ENCODE measurements at places on chromosomes 5 and 9. TPM values are rescaled to one million over a fixed set of nuclear protein-coding genes. Genes with fewer than 3 reads are reported as not detected.

ANKRD31 gene
- polyA plus RNA-seq = 0.16 TPM

ZBED3 gene
- 7.9 TPM for polyA plus RNA-seq

SLC25A2 gene
- polyA plus RNA-seq = 0.07 TPM

SPATA31A3 gene
- not detected for polyA plus RNA-seq

TEX48 gene
- polyA plus RNA-seq = not detected

MLANA gene
- polyA plus RNA-seq = not detected

GCNT4 gene
- polyA plus RNA-seq = 0.27 TPM

IGFBPL1 gene
- polyA plus RNA-seq = 0.17 TPM

DNAJB5 gene
- 19.8 TPM for polyA plus RNA-seq

OMD gene
- polyA plus RNA-seq = 12.3 TPM

UGT3A1 gene
- 0.22 TPM for polyA plus RNA-seq

ERAP2 gene
- 0.94 TPM for polyA plus RNA-seq

DNA sequence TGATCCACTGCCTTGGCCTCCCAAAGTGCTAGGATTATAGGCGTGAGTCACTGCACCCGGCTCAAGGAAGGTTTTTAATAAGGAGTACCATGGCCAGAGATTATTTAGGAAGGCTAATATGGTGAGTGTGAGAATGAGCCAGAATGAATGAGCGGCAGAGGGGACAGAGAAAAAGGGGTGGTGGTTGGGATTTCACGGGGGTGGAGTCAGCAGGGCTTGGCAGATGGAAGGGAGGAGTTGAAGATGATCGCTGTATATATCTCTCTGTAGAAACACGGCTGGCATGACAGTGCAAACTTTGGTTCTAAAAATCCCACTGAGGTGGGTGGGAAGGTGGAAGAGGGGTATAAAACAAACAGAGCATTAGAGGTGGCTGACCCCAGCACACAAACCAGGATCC is 176.7 kb upstream of the TBC1D2 start:
- DNase-seq = no peak
- no peak overlapping the region for H3K27ac ChIP-seq
- H3K4me3 ChIP-seq = no peak overlapping the region
- H3K4me1 ChIP-seq = peaks cover 7% of the 10 kb centered on the region
- H3K27me3 ChIP-seq = no peaks in the 10 kb centered on the region
- no peaks in the 10 kb centered on the region for H3K36me3 ChIP-seq

GRCh38 chr5:146919304-146919703 is 40.7 kb upstream of the PPP2R2B start:
- no peak overlapping the region for H3K27ac ChIP-seq
- no peak for DNase-seq
- H3K27me3 ChIP-seq = no peaks in the 10 kb centered on the region
- no peaks in the 10 kb centered on the region for H3K4me1 ChIP-seq
- H3K36me3 ChIP-seq = no peaks in the 10 kb centered on the region

DNA sequence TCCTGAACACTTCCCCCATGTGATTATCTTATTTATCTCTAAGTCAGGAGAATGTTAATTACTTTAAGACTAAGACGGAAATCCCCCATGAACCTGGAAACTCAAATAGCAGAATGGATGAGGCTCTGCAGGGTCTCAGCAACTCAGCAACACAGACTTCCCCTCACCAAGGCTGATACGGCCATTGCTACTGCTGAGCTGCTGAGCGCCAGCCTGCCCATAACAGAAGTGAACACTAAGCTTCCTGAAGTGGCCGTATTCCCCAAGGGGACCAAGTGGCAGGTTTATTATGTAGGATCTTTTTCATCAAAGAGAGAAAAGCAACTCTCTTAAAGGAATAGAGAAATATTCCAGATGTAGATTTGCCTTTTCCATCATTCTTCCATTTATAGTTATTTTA is 311.1 kb downstream of the RFX3 start:
- no peak for DNase-seq
- H3K4me1 ChIP-seq = no peaks in the 10 kb centered on the region
- no peaks in the 10 kb centered on the region for H3K36me3 ChIP-seq
- H3K27me3 ChIP-seq = no peaks in the 10 kb centered on the region
- H3K27ac ChIP-seq = no peak overlapping the region

GRCh38 chr5:23446424-23446823 is 61.0 kb upstream of the PRDM9 start:
- H3K27ac ChIP-seq = no peak overlapping the region
- no peak overlapping the region for H3K4me3 ChIP-seq
- no peaks in the 10 kb centered on the region for H3K36me3 ChIP-seq

DNA sequence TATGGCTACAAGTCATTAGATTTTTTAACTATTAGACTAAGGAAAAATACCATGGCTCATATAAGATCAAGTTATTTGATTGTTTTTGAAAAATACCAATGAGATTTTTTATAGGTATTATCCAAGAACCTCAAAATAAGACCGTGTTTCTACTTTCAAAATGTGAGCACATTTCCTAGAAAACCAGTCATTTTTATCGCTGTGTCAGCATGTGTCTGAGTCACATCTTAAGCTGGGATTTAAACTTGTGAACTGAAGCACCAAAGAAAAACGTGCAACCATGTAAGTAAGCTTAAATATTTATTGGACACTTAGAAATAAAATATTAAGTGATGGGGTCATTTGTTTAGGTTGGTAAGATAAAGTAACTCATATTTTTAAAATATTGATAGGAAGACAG is 1676.0 kb upstream of the NUDT12 start:
- DNase-seq = no peak
- no peak overlapping the region for H3K27ac ChIP-seq
- H3K36me3 ChIP-seq = no peaks in the 10 kb centered on the region
- no peaks in the 10 kb centered on the region for H3K4me1 ChIP-seq

DNA sequence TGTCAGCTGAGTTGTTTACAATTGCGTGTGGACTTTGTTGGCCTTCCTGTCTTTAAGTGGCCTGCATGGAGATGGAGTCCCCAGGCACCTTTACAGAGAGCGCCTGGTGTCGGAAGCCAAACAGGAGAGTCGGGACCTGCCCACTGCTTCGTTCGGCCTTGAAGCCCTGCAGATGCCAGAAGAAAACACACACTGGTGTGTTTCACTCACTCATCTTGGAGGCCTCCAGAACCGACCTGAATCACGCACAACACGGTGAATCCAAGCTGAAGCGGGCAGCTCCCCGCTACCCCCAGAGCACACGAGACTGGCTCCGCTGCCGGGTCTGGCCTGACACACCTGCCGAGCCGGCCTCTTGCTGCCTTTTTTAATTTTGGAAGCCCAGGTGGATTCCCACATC is 419.4 kb upstream of the IRX4 start:
- H3K27ac ChIP-seq = no peak overlapping the region
- no peaks in the 10 kb centered on the region for H3K27me3 ChIP-seq
- no peak for DNase-seq
- no peaks in the 10 kb centered on the region for H3K36me3 ChIP-seq

GRCh38 chr5:122458278-122458872 is 146.3 kb downstream of the SNCAIP start:
- no peak overlapping the region for H3K4me3 ChIP-seq

- H3K27ac ChIP-seq = no peak overlapping the region
- no peak overlapping the region for H3K4me3 ChIP-seq
- peaks cover 8% of the 10 kb centered on the region for H3K4me1 ChIP-seq
- no peaks in the 10 kb centered on the region for H3K27me3 ChIP-seq
- no peaks in the 10 kb centered on the region for H3K36me3 ChIP-seq
- DNase-seq = peak; percentile 44
Measured at GRCh38 chr9:89668216-89668865, 63.5 kb downstream of the GADD45G start.

DNA sequence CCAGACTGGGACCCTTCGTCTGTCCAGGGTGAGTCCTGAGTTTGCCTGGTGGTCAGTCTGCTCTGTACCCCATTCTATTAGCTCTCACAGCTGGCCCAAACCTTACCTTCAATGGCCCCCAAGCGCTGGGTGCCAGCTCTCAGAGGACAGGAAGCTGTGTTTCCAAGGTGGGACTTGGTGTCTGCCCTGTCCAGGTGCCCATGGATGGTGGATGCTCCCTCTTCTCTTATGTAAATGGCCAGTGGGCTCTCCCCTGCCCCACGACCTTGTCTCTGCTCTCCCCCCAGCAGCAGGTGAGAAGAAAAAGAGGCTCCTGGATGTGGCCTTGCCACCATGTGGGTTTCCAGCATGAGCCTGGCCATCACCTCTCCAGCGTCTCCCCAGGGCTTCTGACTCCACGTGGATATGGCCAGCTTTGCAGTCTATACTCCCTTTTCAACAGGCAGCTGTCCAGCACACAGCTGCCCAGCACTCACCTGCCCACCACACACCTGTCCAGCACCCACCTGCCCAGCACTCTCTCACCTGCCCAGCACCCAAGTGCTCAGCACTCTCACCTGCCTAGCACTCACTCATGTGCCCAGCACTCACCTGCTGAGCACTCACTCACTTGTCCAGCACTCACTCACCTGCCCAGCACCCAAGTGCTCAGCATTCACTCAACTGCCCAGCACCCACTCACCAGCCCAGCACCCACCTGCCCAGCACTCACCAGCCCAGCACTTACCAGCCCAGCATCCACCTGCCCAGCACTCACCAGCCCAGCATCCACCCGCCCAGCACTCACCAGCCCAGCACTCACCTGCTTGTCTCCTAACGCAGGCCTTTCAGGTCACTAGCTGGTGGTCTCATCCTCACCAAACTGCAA is 136.2 kb upstream of the IRX2 start:
- no peak for DNase-seq
- no peaks in the 10 kb centered on the region for H3K4me1 ChIP-seq
- H3K4me3 ChIP-seq = no peak overlapping the region
- H3K27me3 ChIP-seq = no peaks in the 10 kb centered on the region

GRCh38 chr5:129747572-129748407 is at the start of gene MINAR2:
MINAR2 (plus strand) TSS chr5:129748094; CDS start chr5:129748191, 97 bp downstream.
- H3K4me1 ChIP-seq = no peaks in the 10 kb centered on the region
- H3K27me3 ChIP-seq = no peaks in the 10 kb centered on the region
- no peak within 1 kb of the TSS for H3K27ac ChIP-seq
- H3K36me3 ChIP-seq = no peaks in the 10 kb centered on the region
- no peak within 1 kb of the TSS for H3K4me3 ChIP-seq

DNA sequence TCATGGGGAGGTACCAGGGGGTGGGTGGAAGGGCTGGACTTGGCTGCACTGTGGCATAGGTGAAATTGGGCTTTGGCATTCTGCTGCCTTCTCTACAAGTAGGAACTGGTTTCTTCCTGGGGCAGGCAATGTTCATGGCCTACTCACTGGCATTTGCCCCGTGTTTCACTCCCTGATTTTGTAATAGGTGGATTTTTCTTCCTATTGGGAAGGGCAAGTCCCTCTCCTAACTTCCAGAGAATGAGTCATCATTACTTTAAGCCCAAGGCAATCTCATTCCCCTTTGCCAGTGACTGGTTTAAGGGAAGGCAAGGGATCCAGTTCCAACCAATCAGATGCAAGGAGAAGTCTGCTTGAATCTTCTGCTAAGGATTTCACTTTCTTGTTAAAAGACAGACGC is 67.9 kb upstream of the ANKRD55 start:
- DNase-seq = no peak
- no peaks in the 10 kb centered on the region for H3K4me1 ChIP-seq
- no peak overlapping the region for H3K4me3 ChIP-seq
- no peaks in the 10 kb centered on the region for H3K27me3 ChIP-seq
- no peak overlapping the region for H3K27ac ChIP-seq

GRCh38 chr5:169606279-169606678 is 22.7 kb downstream of the SPDL1 start:
- H3K4me3 ChIP-seq = no peak overlapping the region
- DNase-seq = no peak
- H3K27me3 ChIP-seq = no peaks in the 10 kb centered on the region
- peaks cover 8% of the 10 kb centered on the region for H3K36me3 ChIP-seq
- H3K27ac ChIP-seq = no peak overlapping the region
- H3K4me1 ChIP-seq = no peaks in the 10 kb centered on the region

DNA sequence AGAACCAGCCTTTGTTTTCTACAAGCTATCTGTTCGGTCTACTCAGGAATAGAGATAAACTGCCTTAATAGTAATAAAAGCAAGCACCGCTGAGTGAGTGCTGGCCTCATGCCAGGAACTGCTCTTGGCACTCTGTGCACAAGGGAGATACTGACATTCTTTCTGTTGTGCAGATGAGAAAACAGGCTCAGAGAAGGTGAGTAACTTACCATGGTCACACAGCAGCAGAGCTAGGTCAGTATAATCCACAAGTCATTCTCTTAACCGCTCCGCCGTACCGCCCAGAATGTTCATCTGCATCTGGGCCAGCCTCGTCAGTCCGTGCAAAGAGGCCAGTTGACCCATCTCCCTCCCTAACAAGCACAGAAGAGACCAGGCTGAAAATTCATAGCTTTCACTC is 27.4 kb downstream of the QRFP start:
- no peak overlapping the region for H3K27ac ChIP-seq
- H3K36me3 ChIP-seq = peaks cover 33% of the 10 kb centered on the region
- H3K4me3 ChIP-seq = no peak overlapping the region
- H3K4me1 ChIP-seq = peaks cover 19% of the 10 kb centered on the region
- no peaks in the 10 kb centered on the region for H3K27me3 ChIP-seq

GRCh38 chr5:116765441-116765840 is 190.8 kb upstream of the SEMA6A start:
- H3K27ac ChIP-seq = no peak overlapping the region
- no peaks in the 10 kb centered on the region for H3K36me3 ChIP-seq
- no peak overlapping the region for H3K4me3 ChIP-seq
- no peak for DNase-seq
- no peaks in the 10 kb centered on the region for H3K27me3 ChIP-seq

- no peaks in the 10 kb centered on the region for H3K36me3 ChIP-seq
- no peak overlapping the region for H3K4me3 ChIP-seq
- H3K4me1 ChIP-seq = no peaks in the 10 kb centered on the region
- DNase-seq = no peak
- no peak overlapping the region for H3K27ac ChIP-seq
Measured at GRCh38 chr9:104686081-104686480, 8.2 kb upstream of the OR13D1 start.

DNA sequence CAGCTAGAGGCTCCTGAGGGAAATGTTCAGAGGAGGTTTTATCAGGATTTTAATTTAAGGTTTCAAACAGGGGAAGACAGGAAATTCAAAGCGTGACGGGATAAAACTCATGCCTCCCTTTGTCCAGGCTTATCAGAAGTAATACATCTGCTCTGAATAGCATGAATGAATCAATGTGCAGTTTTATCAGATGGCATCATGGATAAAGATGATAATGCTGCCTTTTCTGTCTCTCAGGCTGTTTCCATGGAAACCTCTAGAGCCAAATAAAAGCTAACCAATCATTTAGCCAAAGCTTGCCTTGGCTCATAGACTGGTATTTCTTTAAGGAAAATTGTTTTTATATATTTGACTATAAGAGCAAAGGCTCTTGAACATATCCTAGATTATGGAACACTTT is 16.4 kb downstream of the MFAP3 start:
- DNase-seq = no peak
- H3K27me3 ChIP-seq = no peaks in the 10 kb centered on the region
- H3K27ac ChIP-seq = no peak overlapping the region
- no peaks in the 10 kb centered on the region for H3K4me1 ChIP-seq
- H3K36me3 ChIP-seq = no peaks in the 10 kb centered on the region
- H3K4me3 ChIP-seq = no peak overlapping the region

Measured in adrenal gland (tissue), 19 donors.